ENCODE measurements at places on chromosomes 16 and 17. TPM values are rescaled to one million over a fixed set of nuclear protein-coding genes. Genes with fewer than 3 reads are reported as not detected.

Gene TEX19
- not detected for total RNA-seq

Gene CTRB1
- total RNA-seq, result not detected

Gene YBX2
- 1.2 TPM for total RNA-seq

Gene TBX4
- total RNA-seq, result not detected

Gene RHBDL1
- 1.1 TPM for total RNA-seq

Gene PRR35
- not detected for total RNA-seq

Gene CCL7
- not detected for total RNA-seq

Gene MGAT5B
- 0.43 TPM for total RNA-seq

Gene ENPP7
- total RNA-seq, result not detected

Gene EME1
- 28.8 TPM for total RNA-seq

Gene RHBDF1
- 0.33 TPM for total RNA-seq

Gene PRSS33
- 0.17 TPM for total RNA-seq

Gene MYO15A
- 1.0 TPM for total RNA-seq

Gene SEC14L5
- total RNA-seq, result not detected

Gene HEATR9
- 6.3 TPM for total RNA-seq

Gene ATP2C2
- total RNA-seq, result not detected

Gene DOC2A
- total RNA-seq, result not detected

Gene ZNF207
- 264 TPM for total RNA-seq

Gene CD300H
- not detected for total RNA-seq

Gene CCL8
- total RNA-seq, result not detected

Gene NPIPA3
- total RNA-seq, result 1.8 TPM

Gene WNT3
- not detected for total RNA-seq

Gene HBA2
- not detected for total RNA-seq

Gene SDR42E2
- 0.44 TPM for total RNA-seq

Gene KRT9
- total RNA-seq, result not detected

Gene FNDC8
- total RNA-seq, result not detected

Gene CMTM1
- 13.5 TPM for total RNA-seq

Gene CA7
- total RNA-seq, result not detected

Gene KRTAP3-1
- not detected for total RNA-seq

Gene AANAT
- total RNA-seq, result not detected

Gene HIGD1B
- total RNA-seq, result not detected

Gene HSPB9
- total RNA-seq, result 0.31 TPM

Gene NLGN2
- 8.7 TPM for total RNA-seq

Gene TERB1
- not detected for total RNA-seq

Gene PIRT
- not detected for total RNA-seq

Gene TMEM204
- 68.3 TPM for total RNA-seq

Gene KAT7
- total RNA-seq, result 92.5 TPM

Gene TMEM220
- 1.7 TPM for total RNA-seq

Gene TP53TG3D
- total RNA-seq, result 0.68 TPM

Gene TBC1D3E
- total RNA-seq, result not detected

Gene TPPP3
- not detected for total RNA-seq

Gene PRSS27
- 2.2 TPM for total RNA-seq

Gene PLA2G10
- total RNA-seq, result not detected

Gene SCIMP
- total RNA-seq, result not detected
